ENCODE measurements at places on chromosomes 13 and 19.

DNA sequence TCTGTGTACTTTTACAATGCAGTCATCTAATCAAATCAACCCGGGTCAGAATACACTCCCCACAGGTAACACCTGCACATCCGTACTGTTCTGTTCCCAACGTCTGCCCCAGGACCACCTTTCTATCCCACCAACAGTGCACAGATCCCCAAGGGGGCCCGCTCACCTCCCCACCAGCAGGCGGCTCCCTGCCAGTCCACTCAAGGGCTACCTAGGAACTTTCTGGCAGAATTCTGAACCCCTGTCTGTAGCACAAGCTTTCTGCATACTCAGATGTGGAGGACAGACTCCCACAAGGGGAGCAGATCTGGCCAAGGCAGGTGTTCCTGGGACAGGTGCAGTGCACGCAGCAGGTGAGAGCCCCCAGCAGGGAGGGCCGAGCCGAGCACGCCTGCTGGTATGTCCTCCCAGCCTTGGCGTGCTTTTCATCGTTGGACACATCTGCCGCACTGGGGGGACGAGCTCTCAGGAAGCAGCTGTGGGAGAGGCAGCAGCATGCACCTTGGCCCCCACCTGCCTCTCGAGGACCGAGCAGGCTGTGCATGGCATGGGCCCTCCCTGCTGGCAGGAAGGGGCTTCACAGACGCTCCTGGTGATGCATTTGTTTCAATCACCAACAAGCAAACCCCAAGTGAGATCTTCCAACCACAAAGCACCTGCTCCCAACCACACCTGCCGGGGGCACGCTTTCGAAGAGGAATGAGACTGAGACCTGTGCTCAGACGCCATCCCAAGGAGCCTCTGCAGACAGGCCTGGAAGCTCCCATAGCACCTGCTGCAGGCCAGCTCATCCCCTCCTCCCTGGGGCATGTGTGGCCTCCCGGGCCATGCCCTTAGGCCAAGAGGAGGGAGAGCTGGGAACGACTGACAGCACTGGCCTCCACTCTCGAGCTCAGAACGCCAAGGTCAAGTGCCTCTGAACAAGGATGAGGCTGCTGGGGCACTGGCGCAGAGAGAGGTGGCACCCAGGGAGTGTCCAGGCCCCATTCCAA lies 35.9 kb downstream of the RAB20 start:
- DNase-seq, result no peak

- no peak for DNase-seq
Measured at GRCh38 chr13:110173247-110173818, 133.6 kb downstream of the COL4A1 start.

DNA sequence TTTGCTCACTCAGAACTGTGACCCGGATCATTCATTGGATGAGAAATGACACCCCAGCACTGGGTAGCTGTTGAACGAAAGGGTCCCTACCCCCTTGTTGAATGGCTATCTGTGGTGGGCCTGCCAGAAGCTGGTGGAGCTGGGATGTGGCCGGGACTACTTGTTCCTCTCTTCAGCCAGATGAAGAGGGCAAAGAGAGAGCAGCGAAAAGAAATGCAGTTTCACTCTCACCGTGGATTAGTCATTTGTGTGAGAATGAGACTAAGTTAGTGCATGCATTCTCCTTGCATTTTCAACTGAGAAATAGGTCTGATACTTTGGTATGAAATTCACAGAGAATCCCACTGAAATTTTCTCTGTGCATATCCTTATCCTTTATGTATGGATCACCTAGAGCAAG lies 553.1 kb downstream of the IRS2 start:
- DNase-seq, result no peak

- DNase-seq, result no peak
Measured at GRCh38 chr19:38496603-38497487, 63.4 kb downstream of the RYR1 start.
